Body of pancreas (tissue), 4 donors: ENCODE measurements at places on chromosomes 2 and 18.

- no peak for DNase-seq
- H3K36me3 ChIP-seq, result no peaks in the 10 kb centered on the region
- no peaks in the 10 kb centered on the region for H3K4me1 ChIP-seq
- no peak overlapping the region for H3K4me3 ChIP-seq
- no peak overlapping the region for H3K27ac ChIP-seq
- no peaks in the 10 kb centered on the region for H3K27me3 ChIP-seq
Observed at GRCh38 chr2:29218550-29219125, 103.4 kb downstream of the CLIP4 start.

DNA sequence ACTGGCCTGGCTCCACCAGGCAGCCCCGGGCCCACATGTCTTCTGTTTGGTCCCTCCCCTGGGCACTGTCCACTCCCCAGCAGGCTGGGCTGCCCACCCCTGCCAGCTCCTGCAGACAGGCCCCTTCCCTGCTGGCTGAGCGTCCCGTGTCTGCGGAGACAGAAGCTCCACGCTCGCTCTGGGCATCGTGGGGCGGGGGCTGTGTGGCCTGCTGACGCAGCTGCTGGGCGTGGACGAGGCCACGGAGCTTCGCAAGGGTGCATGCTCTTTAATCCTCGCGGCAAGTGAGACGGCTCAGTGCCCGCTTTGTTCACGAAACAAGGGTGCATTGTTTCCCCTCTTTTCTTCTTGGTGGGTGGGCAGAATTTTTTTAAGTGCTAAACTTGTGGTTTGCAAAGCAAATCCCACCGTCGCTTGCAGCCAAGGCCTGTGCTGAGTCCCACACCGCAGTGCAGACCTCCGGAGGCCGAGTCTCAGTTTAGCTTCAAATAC is 132.8 kb upstream of the CTDP1 start:
- no peaks in the 10 kb centered on the region for H3K27me3 ChIP-seq
- H3K27ac ChIP-seq, result no peak overlapping the region
- no peak overlapping the region for H3K4me3 ChIP-seq

DNA sequence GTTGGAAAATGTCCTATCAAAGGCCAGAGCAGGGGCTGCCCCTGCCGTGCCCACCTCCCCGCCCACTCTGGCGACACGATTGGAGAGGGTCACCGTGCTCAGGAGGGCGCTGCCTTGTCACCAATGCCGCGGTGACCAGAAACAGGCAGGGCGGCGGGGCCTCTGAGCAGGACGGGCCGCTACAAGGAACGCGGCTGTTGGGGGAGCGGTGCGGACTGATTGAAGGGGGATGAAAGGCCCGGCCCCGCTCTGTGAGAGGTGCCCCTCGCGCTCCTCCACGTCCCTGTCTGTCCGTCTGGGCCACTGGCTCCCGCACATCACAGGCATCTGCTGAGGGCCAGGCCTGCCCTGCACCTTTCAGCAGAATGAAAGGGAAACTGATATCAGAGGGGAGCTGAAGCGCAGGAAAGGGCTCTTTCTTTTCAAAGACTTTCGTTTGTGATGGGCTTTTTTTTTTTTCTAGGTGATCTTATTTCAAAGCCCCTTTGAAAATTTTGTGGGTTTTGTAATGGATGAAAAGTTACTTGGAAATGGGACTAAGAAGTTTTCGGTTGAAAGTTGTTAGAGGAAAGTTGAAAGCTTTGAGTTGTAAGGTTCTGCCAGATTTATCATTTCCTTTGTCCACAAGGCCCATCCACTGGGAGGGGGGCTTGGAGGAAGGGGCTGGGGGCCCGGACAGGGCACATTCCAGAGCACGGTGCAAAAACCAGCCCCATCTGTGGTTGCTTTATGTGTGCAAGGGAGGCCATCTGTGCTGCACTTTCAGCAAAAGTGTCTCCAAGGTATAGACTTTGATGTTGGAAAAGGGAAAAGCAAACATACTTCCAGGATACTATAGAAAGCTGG is 244.2 kb downstream of the KLHL29 start:
- no peaks in the 10 kb centered on the region for H3K36me3 ChIP-seq
- no peak overlapping the region for H3K27ac ChIP-seq
- no peaks in the 10 kb centered on the region for H3K4me1 ChIP-seq
- H3K27me3 ChIP-seq, result no peaks in the 10 kb centered on the region

DNA sequence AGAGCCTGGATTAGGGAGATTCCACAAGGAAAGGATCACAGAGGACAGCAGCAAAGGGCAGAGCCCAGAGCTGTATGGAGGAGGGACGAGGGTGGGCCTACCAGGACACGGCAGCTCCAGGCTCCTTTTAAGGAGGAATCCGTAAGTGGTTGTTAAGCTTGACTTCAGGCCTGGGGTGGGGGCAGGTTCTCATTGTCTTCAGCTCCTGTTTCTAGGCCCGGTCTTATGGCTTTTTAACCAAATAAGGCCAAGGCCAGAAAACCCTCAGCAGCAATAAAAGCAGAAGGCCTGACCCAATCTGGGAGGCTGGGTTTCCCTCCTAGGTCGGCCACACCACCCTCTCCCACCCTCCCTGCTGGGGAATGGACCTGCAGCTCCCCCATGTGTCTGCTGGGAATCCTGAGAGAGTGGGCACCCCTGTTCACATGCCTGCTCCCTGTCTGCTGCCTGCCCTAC is 111.2 kb downstream of the PLB1 start:
- DNase-seq, result no peak
- no peaks in the 10 kb centered on the region for H3K4me1 ChIP-seq

DNA sequence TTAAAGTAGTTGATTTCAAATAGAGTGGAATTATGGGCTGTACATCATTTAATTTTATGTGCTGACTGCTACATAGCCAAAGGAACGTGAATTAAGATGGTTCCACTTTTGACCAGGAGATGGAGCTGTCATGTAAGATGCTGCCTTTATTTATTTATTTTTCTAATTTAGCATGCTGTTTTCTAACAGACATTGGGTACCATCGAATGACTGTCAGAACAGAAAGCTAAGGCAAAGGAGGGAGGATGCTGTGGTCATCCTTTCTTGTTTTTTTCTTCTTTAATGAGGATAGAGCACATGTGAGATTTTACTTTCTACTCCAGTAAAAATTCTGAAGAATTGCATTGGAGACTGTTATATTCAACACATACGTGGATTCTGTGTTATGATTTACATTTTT is at the start of gene SCN2A:
SCN2A (plus strand) TSS at position 185 of the 400 bp plus-strand sequence. CDS start 56,410 bp downstream, outside the sequence.
- H3K36me3 ChIP-seq, result no peaks in the 10 kb centered on the region
- no peak within 1 kb of the TSS for H3K4me3 ChIP-seq
- no peak within 1 kb of the TSS for H3K27ac ChIP-seq
- H3K4me1 ChIP-seq, result no peaks in the 10 kb centered on the region
- DNase-seq, result no peak
- no peaks in the 10 kb centered on the region for H3K27me3 ChIP-seq
